ENCODE measurements at places on chromosomes 12 and 14. TPM values are rescaled to one million over a fixed set of nuclear protein-coding genes. Genes with fewer than 3 reads are reported as not detected.

GRCh38 chr12:19277711-19278110 is 148.2 kb downstream of the PLEKHA5 start:
- no peak for DNase-seq

DNA sequence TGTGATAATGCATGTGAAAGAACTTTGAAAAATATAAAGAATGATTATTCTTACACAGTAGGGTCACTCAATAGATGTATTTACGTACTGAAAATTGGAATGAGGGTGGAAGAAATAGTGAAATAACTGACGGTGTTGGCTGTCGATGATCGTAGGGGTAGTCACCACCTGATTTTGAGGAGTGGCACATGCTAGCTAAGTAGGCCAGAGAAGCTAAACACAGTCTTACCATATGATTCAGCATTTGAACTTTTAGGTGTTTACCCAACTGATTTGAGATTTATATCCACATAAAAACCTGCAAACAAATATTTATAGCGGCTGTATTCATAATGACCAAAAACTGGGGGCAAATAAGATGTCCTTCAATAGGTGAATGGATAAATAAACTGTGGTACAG is 47.6 kb upstream of the HIF1A start:
- no peak for DNase-seq

DNA sequence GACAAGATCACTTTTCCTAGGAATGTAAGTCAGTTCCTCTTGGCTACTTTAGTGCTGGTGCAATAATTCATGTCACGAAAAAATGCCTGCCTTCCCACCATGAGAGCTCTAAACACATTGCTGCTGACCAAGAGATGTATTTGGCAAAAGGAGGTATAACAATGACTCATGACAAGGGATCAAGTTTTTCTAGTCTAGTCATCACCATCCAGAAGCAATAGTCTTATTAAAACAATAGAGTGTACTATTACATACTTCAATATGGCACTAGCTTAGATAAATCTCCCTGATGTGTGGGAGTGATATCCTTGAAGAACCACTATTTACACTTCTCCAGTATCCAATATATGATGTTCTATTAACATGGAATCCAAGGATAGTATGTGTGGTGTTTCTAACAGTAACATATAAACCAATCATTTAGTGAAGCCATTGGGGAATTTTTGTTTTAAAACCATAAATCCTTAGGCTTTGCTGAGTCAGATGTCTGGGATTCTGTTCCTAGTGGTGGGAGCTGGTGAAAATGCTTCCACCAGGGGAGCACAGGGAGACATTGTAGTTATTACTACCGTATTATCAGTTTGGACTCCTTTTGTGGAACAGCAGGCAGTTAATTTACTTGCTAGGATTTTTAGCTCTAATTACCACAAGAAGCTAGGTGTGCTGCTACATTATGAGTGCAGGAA is 1387.5 kb downstream of the LRFN5 start:
- DNase-seq: peak; percentile 79

DNA sequence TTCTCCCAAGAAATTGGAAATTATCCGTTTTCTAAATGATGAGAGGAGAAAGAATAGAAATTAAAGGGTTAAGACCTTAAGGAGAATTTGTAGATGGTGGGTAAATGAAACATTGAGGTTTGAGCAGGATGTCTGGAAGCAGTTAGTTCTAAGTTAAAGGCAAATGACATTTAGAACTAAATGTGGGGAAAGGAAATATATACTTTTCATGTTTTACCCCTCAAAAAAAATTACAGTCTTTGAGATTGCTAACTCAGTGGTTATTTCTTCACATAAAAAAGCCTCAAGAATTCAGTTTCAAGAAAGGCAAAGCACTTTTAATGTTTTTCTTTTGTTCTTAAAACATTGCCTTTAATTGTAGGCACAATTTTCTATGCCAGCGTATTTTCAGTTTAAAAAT is 114.0 kb downstream of the PLEKHA5 start:
- no peak for DNase-seq

GRCh38 chr12:50013361-50014147 is 11.7 kb downstream of the RACGAP1 start:
- DNase-seq: no peak

LTB4R gene
- total RNA-seq: 0.18 TPM

ZNF385A gene
- total RNA-seq: 0.28 TPM

All from IMR-90 (cell line).